ENCODE measurements at places on chromosomes 12 and 14.

- no peak for DNase-seq
These were observed 1.6 kb downstream of the DNAJC14 start for GRCh38 chr12:55827806-55828205.

GRCh38 chr12:31589598-31589903 lies 1.4 kb downstream of the DENND5B start:
- no peak for DNase-seq

DNA sequence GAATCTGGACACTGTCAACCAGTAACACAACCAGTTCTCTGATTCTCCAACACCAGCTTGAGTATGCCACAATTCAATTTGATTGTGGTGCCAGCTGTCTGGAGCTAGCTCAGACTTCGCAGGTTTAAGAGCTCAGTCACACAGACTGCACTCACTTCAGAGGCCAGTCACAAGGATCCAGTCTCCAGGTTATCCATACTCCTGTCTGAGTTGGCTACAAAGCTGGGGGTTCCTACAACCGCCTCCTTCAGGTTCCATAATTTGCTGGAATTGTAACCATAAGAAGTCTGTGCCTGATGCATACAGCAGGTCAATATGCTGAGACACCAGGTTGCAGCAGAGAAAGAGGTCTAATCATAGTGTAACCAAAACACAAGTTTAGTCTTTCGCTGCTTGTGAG lies 70.5 kb upstream of the CPSF6 start:
- no peak for DNase-seq

GRCh38 chr12:13024531-13024916 lies 19.7 kb upstream of the FAM234B start:
- DNase-seq, result no peak

DNA sequence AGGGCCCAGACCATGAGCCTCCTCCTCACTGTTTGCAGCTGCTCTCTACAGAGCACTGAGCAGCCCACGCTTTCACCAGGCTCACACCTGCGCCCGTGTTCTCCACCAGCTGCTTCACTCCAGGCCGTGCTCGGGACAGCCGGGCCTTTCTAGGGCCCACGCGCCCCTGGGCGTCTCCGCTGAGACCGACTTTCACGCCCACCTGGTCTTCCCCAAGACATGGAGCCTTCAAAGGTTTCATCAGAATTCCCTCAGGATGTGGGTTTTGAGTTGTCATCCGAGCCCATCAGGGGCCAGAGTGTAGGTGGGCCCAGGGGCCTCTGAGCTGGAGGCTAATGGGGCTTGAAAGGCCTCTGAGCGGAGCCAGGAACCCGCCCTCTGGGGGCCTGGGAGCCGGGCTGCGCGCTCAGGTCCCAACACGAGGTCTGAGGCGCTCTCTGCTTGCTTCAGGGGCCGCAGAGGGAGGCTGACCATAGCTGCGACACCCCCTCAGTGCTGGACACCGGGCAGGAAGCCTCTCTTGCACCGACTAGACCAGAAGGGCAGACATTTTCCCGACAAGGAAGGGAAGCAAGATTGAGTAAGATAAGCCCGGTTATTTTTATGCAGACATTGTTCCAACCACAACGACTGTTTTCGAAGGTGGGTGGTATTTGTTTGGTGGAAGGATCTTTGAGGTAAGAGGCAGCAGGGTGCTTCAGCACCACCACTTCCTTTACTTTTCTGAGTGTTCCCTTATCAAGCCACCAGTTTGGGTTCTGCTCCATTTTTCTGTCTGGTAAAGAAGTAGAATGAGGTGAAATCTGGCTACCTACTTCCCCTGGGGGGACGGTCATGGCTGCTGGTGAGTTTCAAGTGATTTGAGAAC lies 125.0 kb upstream of the FUT8 start:
- DNase-seq, result no peak

- DNase-seq, result no peak
These were observed 977 bp upstream of the TMEM120B start for GRCh38 chr12:121711361-121712189.

DNA sequence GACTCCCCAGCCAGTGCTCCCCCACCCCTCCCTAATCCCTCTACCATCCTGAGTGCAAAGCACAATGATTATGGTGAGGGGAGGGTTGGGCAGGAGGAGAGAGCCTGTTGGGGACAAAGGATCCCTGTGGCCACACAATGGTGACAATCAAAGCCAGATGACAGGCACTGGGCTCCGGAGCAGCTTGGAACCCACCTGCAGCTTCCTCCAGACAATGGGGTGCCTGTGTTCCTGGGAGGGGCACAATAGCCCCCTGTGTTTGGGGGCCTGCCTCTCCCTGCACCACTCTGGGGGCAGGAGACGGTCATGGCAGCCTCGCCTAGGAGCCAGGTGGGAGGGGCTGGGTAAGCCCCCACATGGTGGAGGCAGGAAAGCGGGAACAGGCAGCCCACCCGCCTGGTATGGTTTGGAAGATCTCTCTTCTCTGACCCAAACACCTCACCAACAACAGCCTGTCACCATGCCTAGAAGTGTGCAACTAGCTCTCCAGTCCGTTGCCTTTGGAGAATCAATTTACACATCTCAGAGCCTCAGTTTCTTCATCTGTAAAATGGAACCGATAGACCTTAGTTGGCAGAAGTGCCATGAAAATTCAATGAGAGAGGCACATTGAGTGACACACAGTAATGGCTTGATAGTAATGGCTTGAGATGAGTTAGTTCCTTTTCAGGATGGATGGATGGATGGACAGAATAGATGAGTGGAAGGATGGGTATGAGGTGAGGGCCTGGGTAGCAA lies 53.0 kb downstream of the MVK start:
- DNase-seq, result no peak

- peak; percentile 41 for DNase-seq
These were observed 14.2 kb downstream of the BLTP3B start for GRCh38 chr12:100128512-100128908.

DNA sequence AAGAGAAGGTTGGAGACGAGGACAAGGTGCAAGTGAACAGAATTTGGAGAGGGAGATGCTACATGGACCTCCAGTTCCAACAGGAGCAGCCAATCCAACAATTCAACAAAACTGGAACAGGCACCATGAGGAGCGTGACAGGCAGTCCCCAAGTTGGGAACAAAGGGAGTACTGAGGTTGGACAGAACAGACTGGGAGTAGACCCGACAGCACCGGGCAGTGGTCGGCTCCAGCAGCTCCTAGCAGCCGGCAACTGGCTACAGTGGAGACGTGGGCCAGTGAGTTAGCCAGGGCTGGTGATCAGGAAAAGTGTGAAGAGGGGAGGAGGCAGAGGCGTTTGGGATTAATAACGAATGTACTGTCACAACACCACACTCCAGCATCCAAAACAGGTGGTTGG lies 16.4 kb downstream of the MAP3K9 start:
- DNase-seq, result no peak

GRCh38 chr12:115934046-115934445 lies 343.4 kb downstream of the MED13L start:
- no peak for DNase-seq

- peak; percentile 64 for DNase-seq
These were observed 44.7 kb downstream of the PALS1 start for GRCh38 chr14:67285876-67286452.

GRCh38 chr12:75908961-75909605 lies 122.5 kb downstream of the PHLDA1 start:
- peak; percentile 82 for DNase-seq

DNA sequence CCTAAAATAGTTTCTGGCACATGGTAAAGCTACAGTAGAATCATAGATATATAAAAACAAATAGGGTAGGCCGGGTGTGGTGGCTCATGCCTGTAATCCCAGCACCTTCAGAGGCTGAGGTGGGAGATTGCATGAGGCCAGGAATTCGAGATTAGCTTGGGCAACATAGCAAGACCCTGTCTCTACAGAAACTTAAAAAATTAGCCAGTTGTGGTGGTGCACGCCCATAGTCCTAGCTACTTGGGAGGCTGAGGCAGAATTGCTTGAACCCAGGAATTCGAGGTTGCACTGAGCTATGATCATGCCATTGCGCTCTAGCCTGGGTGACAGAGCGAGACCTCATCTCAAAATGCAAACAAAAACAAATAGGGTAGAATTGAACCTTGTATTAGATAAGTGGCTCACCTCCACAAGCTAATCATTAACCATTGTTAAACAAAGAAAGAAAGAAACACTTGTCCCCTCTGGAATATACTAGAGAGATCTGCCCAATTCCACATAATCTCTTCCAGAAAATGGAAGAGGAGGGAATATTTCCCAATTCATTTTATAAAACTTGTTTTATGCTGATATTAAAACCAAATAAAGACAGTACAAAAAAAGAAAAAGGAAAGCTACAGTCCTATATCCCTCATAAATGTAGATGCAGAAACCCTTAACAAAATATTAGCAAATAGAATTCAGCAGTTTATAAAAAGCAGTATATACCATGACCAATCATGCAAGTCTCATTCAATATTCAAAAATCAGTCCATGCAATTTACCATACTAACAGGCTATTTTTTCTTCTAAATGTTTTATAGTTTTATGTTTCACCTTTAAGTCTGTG lies 22.7 kb upstream of the DHRS2 start:
- no peak for DNase-seq

DNA sequence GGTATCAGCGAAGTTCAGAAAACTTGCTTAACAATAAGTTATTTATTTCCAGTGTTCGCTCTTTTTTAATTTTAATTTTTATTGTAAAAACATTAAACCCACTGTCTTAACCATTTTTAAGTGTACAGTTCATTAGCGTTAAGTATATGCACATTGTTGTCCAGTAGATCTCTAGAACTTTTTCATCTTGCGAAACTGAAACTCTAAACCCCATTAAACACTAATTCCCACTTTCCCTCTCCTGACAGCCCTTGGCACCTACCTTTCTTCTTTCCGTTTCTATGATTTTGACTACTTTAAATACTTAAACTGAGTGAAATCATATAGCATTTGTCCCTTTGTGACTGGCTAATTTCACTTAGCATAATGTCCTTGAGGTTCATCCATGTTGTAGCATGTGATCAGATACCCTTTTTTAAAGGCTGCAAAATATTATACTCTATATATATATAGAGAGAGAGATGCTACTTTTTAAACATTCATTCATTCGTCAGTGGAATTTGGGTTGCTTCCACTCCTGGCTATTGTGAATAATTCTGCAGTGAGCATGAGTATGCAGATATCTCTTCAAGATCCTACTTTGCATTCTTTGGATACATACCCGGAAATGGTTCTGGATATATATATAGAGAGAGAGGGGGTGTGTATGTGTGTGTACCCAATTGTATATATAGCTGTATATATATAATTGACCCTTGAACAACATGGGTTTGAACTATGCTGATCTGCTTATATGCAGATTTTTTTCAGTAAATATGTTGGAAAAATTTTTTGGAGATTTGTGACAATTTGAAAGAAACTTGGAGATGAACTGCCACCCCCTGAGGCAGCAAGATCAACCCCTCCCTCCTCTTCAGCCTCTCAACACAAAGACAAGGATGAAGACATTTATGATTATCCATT lies 74.7 kb upstream of the EVL start:
- DNase-seq, result peak; percentile 24

DNA sequence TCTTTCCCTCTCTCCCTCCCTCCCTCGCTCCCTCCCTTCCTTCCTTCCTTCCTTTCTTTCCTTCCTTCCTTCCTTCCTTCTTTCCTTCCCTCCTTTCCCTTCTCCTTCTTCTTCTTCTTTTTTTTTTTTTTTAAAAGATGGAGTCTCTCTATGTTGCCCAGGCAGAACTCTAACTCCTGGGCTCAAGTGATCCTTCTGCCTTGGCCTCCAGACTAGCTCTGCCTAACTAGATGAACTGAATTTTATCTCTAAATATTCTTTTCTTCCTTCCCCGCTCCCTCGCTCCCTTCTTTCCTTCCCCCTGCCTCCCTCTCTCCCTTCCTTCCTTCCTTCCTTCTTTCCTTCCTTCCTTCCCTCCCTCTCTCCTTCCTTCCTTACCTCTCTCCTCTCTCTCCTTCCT lies 170.5 kb upstream of the LHX5 start:
- no peak for DNase-seq

- no peak for DNase-seq
These were observed 76.9 kb upstream of the GARIN2 start for GRCh38 chr14:67112344-67112743.

DNA sequence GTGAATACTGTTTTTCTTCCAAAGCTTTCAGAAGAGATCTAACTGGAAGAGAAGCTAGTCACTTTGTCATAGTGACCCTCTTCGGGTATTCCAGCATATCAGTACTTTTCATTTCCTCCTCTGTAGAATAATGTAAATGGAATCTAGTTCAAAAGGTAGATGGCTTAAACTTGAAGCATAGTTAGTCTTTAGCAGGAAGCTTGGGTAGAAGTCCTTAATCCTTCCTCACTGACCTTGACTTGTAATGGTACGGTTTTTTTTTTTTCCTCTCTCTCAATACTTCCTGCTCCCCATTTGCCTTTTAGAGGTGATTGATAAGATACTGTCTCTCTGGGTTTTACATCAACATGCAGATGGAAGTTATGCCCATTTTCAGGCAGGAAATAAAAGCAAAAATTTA lies 1.7 kb downstream of the FBXO34 start:
- DNase-seq, result no peak

- peak; percentile 45 for DNase-seq
These were observed 24.5 kb downstream of the GPRC5D start for GRCh38 chr12:12927211-12928079.

GRCh38 chr12:102374190-102374589 lies 106.2 kb downstream of the IGF1 start:
- DNase-seq, result peak; percentile 30

- DNase-seq, result no peak
These were observed 5.4 kb downstream of the RIMBP2 start for GRCh38 chr12:130710733-130711080.

DNA sequence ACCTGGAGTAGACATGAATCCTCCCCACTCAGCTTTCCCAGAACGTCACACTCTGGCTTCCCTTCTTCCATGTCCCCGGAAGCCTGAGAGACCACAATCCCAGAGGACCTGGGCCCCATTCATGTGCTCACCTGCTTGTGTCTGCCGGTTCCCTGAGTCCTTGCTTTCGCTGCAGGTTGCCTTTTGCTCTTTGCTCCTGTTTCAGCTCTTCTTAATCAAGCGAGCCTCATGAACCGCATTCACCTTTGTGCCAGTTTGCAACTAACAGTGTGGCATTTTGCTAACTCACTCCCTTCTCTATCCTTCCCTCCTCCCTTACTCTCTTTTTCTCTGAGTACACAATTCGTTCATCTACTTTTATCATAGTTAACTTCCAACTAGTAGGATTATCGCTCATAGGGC lies 23.1 kb downstream of the ENTPD5 start:
- DNase-seq, result no peak

DNA sequence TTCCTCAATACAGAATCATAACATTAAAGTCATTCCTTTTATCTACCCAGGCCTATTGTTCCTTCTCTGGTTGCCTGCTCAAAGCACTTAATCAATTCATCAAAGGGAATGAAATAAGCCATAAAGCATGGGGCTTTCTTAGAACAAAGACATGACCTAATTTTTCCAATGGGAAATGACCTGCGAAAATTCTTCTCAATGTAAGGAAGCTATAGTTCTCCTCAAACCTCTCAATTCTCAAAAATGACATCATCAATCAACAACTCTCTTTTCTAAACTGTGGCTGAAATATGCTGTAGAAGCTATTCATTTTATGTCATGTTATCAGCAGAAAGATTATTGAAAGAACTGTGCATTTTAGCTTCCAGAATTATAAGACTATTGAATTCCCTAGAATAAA lies 116.0 kb upstream of the PTPRR start:
- no peak for DNase-seq

Measured in IMR-90 (cell line).